SK-N-SH treated with all-trans-retinoic acid at 6 μM for 48 hours (cell line): ENCODE measurements at places on chromosomes 5 and 9.

- ATAC-seq, result peak; percentile 73
Measured at GRCh38 chr9:16150938-16151650, 598.3 kb downstream of the CCDC171 start.

- ATAC-seq, result no peak
Measured at GRCh38 chr5:43251754-43252153, 59.7 kb downstream of the NIM1K start.

DNA sequence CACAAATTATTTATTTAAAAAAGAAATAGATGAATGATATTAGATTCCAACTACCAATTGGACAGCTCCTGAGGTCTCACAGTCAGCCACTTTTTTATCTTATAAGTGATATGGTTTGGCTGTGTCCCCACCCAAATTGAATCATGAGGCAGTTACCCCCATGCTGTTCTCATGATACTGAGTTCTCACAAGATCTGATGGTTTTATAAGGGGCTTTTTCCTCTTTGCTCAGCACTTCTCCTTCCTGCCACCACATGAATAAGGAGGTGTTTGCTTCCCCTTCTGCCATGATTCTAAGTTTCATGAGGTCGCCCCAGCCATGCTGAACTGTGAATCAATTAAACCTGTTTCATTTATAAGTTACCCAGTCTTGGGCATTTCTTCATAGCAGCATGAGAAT lies 12.9 kb downstream of the NLN start:
- ATAC-seq, result no peak

GRCh38 chr5:138472353-138472752 lies 7.1 kb downstream of the EGR1 start:
- peak; percentile 0; the same call in 2 of the 3 replicates for ATAC-seq

DNA sequence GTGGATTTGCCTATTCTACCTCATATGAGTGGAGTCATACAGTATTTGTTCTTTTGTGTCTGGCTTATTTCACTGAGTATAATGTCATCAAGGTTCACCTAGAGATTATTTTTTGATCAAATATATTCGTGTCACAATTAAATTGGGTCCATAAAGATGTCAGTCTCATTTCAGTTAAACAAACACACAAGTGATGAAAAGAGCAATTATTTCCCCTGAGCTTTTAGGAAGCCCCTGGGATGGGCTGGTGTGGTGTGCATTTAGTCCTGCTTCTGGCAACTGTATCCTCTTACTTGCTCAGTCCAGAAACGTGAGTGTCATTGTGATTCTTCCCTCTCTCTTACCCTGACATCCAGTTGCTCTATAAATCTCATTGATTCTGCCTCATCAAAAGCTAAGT lies 52.8 kb upstream of the CARTPT start:
- ATAC-seq, result no peak

GRCh38 chr9:127943731-127944144 lies 6.1 kb upstream of the DPM2 start:
- peak; percentile 93 for ATAC-seq

DNA sequence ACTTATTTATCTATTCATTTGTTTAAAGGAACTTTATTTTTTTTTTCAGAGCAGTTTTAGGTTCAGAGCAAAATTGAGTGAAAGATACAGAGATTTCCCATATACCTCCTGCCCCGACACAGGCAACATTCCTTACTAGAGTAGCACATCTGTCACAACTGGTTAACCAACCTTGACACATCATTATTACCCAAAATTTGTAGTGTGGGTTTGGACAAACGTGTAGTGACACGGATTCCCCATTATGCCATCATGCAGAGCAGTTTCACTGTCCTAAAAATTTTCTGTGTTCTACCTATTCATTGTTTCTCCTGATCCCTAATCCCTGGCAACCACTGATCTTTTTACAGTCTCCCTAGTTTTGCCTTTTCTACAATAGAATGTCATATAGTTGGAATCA lies 57.3 kb upstream of the LHFPL2 start:
- ATAC-seq, result no peak

GRCh38 chr5:37005946-37006540 lies 129.5 kb downstream of the NIPBL start:
- ATAC-seq, result peak; percentile 79

GRCh38 chr5:17373814-17374556 lies 124.0 kb upstream of the TAF11L2 start:
- no peak for ATAC-seq

- ATAC-seq, result no peak
Measured at GRCh38 chr9:113770396-113770795, 105.7 kb upstream of the ZNF618 start.

DNA sequence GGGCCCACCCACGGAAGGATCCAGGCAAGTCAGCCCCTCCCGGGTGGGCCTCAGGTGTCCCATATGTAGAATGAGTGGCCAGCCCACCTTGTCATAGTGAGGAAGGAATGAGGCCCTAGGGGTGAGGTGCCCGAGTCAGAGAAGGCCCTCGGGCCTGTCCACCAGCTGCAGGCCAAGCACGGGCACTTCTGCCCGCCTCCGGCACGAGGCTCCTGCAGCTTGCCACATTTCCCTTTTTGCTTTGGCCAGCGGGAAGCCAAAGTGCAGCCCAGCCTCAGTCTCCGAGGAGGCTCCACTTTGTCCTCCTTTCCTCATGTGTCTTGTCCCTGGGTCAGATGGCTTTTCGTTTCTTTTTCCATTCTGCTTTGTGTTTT lies 72.9 kb downstream of the PSMB7 start:
- no peak for ATAC-seq

- ATAC-seq, result peak; percentile 81
Measured at GRCh38 chr9:115400796-115401195, 282.8 kb upstream of the TNC start.
